ENCODE measurements at places on chromosomes 6 and 20.

DNA sequence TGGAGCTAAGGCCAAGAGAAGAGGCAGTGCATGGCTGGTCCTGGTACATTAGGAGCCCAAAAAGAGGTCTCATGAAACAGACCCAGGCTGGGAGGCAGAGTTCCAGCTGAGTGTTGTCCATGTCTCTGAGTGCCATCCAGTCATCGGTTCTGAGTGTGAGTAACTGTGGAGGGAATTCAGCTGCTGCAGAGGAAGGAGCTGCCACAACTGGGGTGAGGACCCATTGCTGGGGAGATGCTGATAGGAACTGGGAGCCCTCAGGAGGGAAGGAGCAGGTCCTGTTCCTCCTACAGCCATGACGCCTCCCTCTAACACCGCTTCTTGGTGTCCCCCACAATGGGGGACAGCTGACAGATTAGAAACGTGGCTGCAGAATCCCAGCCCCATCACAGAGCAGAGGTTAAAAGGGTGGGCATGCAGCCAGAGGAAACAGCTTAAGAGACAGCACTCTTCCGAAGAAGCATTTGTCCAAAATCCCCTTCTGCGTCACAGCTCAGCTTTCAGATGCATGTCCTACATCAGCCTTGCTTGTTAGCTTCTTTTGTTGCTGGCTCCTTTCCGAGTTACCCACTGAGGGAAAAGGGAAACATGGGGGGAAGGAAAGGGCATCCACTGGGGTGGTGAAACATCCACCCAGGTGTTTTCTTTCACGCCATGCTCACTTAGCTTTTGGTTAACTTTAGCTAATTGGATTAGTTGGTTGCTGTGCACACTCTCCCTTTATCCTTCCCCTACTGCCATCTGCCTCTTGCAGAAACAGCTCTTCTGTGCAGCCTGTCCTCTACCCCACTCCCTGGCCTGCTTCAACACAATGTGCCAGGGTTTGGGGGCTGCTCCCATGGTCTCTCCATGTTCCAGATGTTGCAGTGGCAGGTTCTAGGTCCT lies 239.2 kb downstream of the SYNDIG1 start:
- DNase-seq: no peak

GRCh38 chr6:106446983-106447382 lies 86.5 kb downstream of the CRYBG1 start:
- DNase-seq: no peak

DNA sequence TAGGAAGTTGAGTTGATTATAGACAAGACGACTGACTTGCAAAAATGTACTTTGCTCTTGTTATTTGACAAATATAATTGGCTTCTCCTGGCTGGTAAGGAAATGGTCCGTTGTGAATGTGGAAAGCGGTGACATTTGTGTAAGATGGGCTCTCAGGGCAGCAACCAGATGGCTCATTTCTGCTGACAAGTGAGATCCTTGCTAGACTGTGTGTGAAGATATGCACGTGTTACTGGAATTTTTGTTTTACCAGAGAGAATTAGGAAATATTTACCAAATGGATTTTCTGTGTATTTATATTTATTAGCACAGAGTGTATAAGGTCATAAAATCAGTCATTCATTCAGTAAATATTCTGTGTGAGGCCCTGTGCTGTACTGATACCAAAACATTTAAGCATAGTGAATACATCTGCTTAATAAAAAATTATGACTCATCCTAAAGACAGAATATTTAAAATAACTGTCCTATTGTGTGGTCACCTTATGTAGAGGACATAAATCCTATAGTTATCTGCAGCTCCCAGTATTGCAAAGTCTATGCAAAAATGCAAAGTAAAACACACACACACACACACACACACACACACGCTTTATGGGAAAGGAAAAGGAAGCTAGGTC lies 109.9 kb upstream of the ASF1A start:
- peak; percentile 50 for DNase-seq

DNA sequence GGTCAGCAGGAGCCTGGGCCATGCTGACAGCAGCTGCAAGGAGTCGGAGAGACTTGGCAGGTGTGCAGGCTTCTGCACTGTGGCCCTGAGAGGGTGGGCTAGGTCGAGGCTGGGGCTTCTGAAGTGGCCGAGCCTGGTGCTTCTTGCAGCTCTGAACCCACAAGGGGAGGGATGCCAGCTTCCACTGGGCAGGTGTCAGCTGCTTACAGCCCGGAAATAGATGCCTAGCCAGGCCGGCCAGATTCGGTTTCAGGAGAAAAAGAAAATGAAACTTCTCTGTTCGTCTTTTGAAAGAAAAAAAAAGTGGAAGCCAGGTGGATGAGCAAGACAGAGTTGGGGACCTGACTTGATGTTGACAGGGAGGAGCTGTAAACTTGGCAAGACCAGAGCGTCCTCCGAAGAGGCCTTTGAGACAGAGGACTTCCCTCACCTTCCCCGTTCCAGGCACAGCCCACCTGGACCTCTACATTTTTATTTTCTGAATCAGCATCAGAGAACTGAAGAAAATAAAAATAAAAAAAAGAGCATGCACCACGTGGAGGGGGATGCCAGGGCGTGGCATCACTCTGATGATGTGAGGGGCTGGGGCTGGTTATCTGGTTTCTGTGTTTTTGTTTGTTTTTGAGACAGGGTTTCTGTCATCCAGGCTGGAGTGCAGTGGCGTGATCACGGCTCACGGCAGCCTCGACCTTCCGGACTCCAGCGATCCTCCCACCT lies at the start of gene ZBP1:
TSS of gene ZBP1 (minus strand) at position 153 of the 717 bp plus-strand sequence. CDS start at position 22, 131 bp downstream.
- no peak for DNase-seq

GRCh38 chr6:80376411-80376810 lies 269.9 kb downstream of the BCKDHB start:
- no peak for DNase-seq

DNA sequence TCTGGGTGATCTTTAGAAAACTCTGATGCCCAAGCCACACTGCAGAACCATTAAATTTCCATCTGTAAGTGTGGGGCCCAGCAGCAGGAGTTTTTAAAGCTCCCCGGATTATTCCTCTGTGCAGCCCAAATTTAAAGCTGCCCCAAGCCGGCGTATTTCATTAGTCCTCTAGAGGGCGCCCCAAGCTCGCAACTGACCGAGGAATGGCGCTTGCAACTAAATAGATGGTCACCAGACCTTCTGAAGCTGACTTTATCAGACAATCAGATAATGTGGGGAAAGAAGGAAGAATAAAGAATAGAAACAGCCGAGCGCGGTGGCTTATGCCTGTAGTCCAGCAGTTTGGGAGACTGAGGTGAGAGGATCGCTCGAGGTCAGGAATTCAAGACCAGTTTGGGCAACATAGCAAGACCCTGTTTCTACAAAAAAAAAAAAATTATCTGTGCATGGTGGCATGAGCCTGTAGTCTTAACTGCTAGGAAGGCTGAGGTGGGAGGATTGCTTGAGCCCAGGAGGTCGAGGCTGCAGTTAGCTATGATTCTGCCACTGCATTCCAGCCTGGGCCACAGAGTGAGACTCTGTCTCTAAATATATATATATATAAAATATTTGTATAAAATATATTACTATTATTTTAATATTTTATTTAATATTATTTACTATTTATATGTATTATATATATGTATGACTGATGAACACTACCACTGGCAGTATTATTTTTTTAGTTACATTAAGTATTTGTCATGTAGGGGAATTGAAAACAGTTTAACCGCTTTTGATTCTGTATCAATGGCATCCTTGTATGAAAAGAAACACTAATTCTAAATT lies 56.0 kb downstream of the OTOR start:
- DNase-seq: peak; percentile 25

DNA sequence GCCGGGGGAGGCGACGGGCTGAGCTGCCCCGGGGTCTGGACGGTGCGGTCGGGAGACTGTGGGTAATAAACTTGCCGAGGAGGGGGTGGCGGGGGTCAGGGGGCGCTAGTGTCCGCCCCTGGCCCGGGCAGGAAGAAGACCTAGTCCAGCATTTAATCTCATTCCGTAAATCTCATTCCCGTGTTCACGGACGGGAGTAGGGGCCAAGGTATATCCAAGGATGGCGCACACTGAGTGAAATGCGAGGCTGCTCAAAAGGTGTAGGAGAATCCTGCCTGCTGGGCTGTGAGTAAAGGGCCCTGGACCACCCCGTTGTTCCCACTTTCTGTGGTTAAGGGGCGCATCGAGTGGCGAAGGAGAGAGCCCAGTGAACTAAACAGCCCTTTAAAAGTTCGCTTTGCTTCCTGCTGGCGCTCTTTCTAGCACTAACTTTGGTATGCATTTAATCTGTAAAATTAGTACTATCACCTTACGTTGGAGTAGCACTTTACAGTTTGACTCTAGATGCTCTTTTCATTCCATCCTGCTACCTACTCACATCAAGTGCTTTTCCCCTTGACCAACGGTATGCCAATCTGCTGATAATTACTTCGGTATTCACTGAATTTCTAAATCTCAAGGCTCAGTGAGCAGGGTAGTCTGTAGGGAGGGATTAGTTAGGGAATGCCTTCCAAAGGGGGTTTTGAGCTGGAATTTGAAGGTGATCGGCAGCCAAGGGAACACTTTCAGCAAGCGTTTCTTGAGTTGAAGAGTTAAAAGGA lies 730 bp downstream of the PARD6B start:
- DNase-seq: no peak

GRCh38 chr20:60136645-60137401 lies 178.6 kb downstream of the CDH26 start:
- peak; percentile 65 for DNase-seq

GRCh38 chr20:25000268-25000801 lies 7.8 kb upstream of the APMAP start:
- no peak for DNase-seq

- no peak for DNase-seq
These were observed 11.4 kb upstream of the MDFI start for GRCh38 chr6:41626917-41627316.

DNA sequence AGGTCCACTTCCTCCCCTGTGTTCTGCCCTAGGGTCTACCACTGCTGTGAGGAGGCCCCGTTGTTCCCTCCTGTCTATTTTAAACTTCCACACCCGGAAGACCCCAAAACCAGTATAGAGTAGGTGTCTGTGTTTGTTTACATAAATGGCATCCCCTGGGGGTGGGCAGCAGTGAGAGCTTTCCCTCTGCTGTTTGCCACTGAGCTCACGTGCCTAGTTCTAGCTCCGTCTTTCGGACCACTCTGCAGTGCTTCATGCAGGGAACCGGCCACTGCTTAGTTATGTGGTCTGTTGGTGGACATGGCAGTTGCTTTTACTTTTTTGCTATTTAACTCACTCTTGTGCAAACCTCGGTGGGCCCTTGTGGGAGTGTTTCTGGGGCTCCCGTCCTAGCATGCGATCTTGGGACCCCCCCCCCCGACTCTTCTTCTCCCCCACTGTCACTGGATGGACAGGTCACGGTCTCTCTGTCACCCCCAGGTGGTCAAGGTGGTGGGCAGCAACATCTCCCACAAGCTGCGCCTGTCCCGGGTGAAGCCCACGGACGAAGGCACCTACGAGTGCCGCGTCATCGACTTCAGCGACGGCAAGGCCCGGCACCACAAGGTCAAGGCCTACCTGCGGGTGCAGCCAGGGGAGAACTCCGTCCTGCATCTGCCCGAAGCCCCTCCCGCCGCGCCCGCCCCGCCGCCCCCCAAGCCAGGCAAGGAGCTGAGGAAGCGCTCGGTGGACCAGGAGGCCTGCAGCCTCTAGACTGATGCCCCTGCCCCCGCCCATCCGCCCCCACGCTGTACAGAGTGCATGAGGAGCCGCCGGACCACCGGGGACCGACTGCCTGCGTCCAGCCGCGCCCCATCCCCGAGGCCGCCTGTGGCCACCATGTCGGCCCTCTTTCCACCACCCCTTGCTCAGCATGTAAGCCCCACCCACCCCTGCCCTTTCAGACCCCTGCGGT lies 40.9 kb downstream of the VSTM2L start:
- no peak for DNase-seq

DNA sequence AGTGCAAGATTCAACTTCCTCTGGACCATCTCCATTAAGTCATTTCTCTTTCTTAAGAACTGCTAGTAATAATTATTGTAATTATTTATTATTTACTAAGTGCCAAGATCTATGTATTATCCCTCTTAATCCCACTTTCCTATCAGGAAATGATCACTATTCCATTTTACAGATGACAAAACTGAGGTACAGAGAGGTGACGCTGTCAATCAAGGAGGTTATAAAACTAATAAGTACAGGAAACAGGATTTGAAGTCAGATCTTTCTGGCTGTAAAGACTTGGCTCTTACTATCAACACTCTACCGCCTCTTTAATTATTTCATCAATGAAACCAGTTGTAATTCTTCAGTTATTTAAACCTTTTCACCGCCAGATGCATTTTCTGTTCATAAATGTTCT lies 37.4 kb downstream of the BLOC1S5 start:
- no peak for DNase-seq

DNA sequence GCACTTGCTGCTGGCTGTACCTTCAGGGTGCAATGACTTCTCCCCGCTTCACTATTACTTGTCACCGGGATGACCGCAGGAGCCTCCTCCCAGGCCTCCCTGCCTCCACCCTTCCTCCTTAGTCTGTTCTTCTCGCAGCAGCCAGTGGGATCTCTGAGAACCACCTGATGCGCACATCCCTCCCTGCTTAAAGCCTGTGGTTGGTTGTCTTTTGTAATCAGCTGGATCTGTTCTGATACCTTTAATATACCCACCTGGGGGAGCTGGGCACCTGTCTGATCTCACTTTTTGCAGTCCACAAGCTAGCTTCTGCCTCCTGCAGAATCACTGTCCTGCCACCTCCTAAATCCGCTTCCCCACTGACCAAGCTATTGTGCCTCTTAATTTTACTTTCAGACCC lies 34.6 kb downstream of the TOX2 start:
- no peak for DNase-seq

DNA sequence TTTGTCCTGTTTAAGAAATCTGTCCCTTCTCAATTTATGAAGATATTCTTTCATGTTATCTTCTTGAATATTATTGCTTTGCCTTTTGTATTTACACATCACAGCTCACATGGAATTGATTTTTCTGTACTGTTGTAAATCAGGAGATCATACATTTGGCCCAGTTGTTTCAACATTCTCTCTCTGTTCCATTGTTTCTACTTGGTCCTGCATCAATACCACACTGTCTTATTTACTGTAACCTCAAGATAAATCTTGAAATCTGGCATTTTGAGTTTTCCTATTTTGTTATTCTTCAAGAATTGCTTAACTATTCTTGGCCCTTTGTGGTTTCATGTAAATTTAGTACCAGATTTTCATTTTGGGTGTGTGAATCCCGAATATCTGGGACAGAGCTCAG lies 121.7 kb upstream of the CCN2 start:
- DNase-seq: no peak

GRCh38 chr20:46117704-46118467 lies at the start of gene CD40:
TSS of gene CD40 (plus strand) at chr20:46118314. CDS start at chr20:46118344, 30 bp downstream.
- DNase-seq: peak; percentile 57

GRCh38 chr6:11043961-11044711 lies at the start of gene ELOVL2:
TSS of gene ELOVL2 (minus strand) at chr6:11044305. CDS start at chr6:11044230, 75 bp downstream.
- DNase-seq: no peak

Measured in AML-193 (cell line).